ENCODE measurements at places on chromosomes 3 and 15. TPM values are rescaled to one million over a fixed set of nuclear protein-coding genes. Genes with fewer than 3 reads are reported as not detected.
A peak's percentile ranks its signal among the peaks of the same experiment; 100 is the strongest.

DNA sequence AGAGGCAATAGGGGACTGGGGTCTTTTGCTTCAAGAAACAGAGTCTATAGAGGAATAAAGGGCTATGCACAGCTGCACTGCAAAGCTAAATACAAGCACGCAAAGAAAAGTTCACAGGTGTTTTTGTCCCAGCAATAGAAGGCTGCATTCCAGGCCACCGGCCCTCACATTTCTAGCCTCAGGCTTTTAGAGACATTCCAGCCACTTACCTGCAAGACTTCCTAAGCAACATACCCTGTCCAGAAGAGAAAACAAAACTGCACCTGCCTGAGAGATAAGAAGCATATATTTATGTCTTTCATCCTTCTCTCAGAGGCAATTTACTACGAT is 220.5 kb downstream of the OPA1 start:
- H3K36me3 ChIP-seq = no peaks in the 10 kb centered on the region
- DNase-seq = no peak
- H3K4me1 ChIP-seq = no peaks in the 10 kb centered on the region

Gene RNU5B-1
- total RNA-seq = not detected

Gene AGBL1
- not detected for total RNA-seq

- H3K4me3 ChIP-seq = no peak overlapping the region
- H3K27me3 ChIP-seq = no peaks in the 10 kb centered on the region
- no peak for DNase-seq
Measured at GRCh38 chr15:70347321-70348225, 249.9 kb upstream of the TLE3 start.

- no peak overlapping the region for H3K4me3 ChIP-seq
- no peaks in the 10 kb centered on the region for H3K36me3 ChIP-seq
- no peaks in the 10 kb centered on the region for H3K27me3 ChIP-seq
Measured at GRCh38 chr3:115040673-115041286, 106.3 kb downstream of the ZBTB20 start.

- peaks cover 3% of the 10 kb centered on the region for H3K4me1 ChIP-seq
- H3K27me3 ChIP-seq = no peaks in the 10 kb centered on the region
- no peaks in the 10 kb centered on the region for H3K36me3 ChIP-seq
- H3K27ac ChIP-seq = no peak overlapping the region
- no peak for DNase-seq
- no peak overlapping the region for H3K4me3 ChIP-seq
Measured at GRCh38 chr15:81779181-81779580, 266.6 kb downstream of the MEX3B start.

Gene C3orf85
- not detected for total RNA-seq

GRCh38 chr15:75349851-75350588 is 3.2 kb downstream of the NEIL1 start:
- peak overlapping the region; percentile 76 for H3K27ac ChIP-seq
- peak overlapping the region; percentile 23 for H3K4me3 ChIP-seq
- H3K27me3 ChIP-seq = no peaks in the 10 kb centered on the region
- peaks cover 36% of the 10 kb centered on the region for H3K4me1 ChIP-seq
- DNase-seq = peak; percentile 89

DNA sequence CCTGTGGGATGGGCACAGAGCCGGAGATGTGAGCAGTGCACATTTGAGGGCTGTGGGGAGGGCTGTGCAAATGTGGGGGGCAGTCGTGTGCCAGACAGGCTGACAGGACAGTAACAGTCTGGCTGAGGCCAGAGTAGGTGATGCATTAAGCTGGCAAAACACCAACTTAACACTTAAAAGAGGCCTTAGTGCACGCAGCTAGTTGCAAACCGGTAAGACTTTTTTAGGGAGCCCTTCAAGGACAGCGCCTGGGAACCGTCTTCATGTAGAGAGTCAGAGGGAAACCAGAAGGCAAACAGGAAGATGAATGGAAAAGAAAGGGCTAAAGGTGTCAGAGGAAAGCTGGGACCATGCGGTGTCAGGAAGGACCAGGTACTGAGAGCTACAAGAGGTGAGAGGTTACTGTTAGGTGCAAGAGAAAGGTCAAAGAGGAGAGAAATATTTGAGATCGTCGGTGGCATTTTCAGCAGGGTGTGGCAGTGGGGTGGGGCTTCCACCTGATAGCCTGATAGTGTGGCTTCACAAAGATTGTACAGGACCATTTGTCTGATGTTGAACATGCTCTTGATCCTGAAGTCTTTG is 30.0 kb upstream of the CHD2 start:
- no peaks in the 10 kb centered on the region for H3K4me1 ChIP-seq
- no peak overlapping the region for H3K27ac ChIP-seq
- no peak overlapping the region for H3K4me3 ChIP-seq
- H3K36me3 ChIP-seq = no peaks in the 10 kb centered on the region

DNA sequence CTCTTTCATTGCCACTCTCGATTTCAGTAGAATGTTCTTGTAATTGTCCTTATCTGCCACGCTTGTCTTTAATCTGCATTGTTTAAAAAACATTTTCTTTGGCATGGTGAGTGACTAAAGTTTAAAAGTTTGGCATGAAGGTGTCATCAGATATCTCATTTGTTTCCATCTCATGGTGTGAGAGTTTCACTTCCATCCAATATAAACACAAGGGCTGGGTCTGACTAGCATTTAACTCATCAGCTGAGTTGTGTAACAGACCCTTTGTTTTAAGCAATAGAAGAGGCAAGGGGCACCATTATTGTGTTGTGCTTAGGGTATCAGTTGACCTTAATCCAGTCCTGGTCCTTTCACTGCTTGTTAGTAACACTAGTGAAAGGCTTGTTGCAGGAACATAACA is 49.9 kb upstream of the IL12A start:
- peaks cover 3% of the 10 kb centered on the region for H3K36me3 ChIP-seq
- no peak overlapping the region for H3K27ac ChIP-seq
- no peak for DNase-seq

Gene SLC41A3
- total RNA-seq = 24.0 TPM

DNA sequence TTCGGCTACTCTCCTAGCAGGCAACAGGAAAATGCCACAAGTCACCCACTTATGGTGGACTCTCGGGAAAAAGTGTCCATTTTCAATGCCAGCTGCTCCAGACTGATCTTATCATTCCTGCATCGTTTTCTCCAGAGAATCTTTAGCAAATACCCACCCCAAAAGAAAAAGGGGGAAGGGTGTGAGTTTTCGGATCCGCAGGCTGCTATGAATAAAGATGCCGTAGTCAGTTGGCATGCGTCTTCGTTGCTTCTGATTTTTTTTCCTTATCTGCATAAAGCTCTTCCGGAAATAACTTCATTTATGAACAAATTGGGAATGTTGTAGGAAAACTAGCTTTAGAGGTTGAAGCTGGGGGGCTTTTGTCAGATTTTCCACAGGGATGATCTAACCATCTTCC is 22.4 kb upstream of the VILL start:
- peaks cover under 1% of the 10 kb centered on the region for H3K4me1 ChIP-seq
- no peak for DNase-seq
- H3K27ac ChIP-seq = no peak overlapping the region
- no peaks in the 10 kb centered on the region for H3K36me3 ChIP-seq

DNA sequence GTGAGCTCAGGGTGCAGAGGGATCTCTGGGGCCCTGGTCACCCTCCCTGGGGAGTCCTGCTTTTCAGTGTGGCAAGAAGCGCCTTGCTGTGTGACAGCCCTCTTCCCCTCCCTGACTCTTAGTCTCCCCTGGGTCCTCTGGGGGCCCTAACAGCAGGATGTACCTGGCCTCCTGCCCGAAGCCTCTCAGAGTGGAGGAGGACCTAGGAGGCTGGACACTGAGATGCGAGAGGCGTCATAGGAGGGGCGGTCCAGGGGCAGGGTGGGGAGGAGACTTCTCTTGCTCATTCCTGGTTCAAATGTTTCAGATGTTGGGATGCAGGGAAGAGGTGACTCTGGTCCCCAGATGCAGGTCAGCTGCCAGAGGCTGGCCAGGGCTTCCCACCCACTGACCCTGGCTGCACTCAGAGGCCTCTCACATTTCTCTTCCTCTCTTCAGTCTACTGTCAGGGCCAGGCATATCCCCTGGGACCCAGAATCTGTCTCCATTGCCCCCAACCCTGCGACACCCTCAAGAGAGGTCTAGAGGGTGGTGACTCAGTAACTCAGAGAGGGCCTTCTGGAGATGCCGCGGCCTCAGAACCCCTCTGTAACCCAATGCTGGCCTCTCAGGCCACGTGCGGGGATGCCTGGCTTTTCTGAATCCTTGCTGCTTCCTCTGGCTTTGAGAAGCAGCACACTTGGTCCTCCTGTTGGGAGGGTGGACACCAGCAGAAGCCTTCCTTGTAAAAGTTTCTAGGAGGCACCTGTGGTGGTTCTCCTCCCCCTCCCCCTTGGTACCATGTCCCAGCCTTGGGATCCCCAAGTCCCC is 25.9 kb downstream of the SNX33 start:
- DNase-seq = no peak
- H3K27me3 ChIP-seq = no peaks in the 10 kb centered on the region
- no peak overlapping the region for H3K27ac ChIP-seq
- no peak overlapping the region for H3K4me3 ChIP-seq

GRCh38 chr15:76935620-76936019 is 4.1 kb downstream of the RCN2 start:
- peaks cover 32% of the 10 kb centered on the region for H3K4me1 ChIP-seq
- peaks cover 24% of the 10 kb centered on the region for H3K36me3 ChIP-seq
- peak; percentile 20 for DNase-seq
- H3K27ac ChIP-seq = no peak overlapping the region

Gene FAM81A
- 0.79 TPM for total RNA-seq

DNA sequence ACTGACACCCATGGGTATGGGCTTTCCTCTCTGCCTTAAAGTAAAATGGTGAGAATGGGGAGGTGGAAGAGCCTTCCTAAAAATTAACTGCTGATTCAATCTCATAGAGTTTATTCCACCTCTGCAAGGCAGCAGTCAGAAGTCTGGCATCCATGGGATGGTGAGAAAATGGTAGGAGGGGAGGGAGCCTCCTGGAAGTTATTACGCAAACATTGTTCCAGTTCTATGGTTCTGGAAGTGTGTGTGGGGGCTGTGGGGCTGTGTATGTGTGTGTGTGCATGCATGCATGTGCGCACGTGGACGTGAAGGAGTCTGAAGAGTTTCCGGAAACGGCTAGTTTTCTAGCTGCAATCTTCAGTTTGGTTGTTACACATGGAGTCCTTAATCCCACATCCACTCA is 177.6 kb downstream of the KCNAB1 start:
- DNase-seq = no peak
- no peaks in the 10 kb centered on the region for H3K36me3 ChIP-seq
- H3K4me3 ChIP-seq = no peak overlapping the region
- peaks cover 24% of the 10 kb centered on the region for H3K27me3 ChIP-seq

Gene LRRIQ4
- 0.12 TPM for total RNA-seq

DNA sequence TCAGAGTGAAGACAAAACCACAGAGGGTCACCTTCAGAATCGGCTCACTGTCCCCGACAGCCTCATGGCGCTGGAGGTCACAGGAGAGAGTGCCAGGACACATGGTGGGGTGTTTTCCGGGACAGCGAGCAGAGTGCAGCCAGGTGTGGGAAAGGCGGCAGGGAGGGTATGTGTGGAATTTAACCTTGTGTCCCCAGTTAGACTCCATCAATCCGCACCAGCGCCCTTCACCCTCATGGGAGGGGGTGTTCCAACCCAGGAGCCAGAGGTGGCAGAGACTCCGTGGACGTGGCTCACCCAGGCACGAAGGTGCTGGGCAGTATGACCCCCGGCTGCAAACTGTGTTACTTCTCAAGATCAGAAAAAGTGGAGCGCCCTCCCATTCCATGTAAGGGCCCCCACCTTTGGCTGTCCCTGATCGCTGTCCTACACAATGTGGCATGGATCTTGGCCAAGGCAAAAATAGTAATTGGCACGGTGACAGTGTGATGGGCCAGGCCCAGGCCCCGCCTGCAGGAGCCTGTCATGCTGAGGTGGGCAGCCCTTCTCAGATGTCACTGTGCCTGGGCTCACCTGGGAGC is 190.3 kb downstream of the XXYLT1 start:
- H3K36me3 ChIP-seq = no peaks in the 10 kb centered on the region
- no peak overlapping the region for H3K4me3 ChIP-seq
- no peaks in the 10 kb centered on the region for H3K27me3 ChIP-seq

GRCh38 chr3:194537732-194538247 is 51.0 kb upstream of the ATP13A3 start:
- H3K4me1 ChIP-seq = peaks cover 13% of the 10 kb centered on the region
- no peak overlapping the region for H3K4me3 ChIP-seq
- peaks cover 4% of the 10 kb centered on the region for H3K36me3 ChIP-seq
- H3K27ac ChIP-seq = no peak overlapping the region
- no peaks in the 10 kb centered on the region for H3K27me3 ChIP-seq

Gene WDR53
- total RNA-seq = 15.8 TPM

DNA sequence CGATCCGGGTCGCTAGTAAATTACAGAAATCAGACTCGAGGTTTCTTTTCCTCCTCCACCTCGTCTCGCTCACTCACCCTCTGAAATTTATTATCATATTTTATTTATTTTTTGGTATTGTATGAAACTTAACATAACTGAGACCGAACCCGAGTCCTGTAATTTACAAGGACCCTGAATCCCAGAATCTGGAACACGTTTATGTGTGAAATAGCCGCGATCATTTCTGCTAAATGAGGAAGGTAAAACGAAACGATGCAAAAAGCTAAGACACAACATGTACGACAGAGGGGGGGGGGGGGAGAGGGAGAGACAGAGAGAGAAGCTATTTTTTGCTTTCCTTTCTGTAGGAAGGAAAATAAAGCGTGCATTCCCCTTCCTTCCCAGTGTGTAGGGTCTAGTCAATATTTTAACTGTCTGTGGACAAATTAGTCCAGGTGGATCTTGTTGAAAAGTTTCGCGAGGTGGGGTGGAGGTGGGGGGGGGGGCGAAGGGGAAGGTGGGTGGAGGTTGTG is 1.6 kb downstream of the BBX start:
- H3K36me3 ChIP-seq = peaks cover 3% of the 10 kb centered on the region
- peaks cover 25% of the 10 kb centered on the region for H3K4me1 ChIP-seq
- DNase-seq = no peak
- H3K27ac ChIP-seq = peak overlapping the region; percentile 87

DNA sequence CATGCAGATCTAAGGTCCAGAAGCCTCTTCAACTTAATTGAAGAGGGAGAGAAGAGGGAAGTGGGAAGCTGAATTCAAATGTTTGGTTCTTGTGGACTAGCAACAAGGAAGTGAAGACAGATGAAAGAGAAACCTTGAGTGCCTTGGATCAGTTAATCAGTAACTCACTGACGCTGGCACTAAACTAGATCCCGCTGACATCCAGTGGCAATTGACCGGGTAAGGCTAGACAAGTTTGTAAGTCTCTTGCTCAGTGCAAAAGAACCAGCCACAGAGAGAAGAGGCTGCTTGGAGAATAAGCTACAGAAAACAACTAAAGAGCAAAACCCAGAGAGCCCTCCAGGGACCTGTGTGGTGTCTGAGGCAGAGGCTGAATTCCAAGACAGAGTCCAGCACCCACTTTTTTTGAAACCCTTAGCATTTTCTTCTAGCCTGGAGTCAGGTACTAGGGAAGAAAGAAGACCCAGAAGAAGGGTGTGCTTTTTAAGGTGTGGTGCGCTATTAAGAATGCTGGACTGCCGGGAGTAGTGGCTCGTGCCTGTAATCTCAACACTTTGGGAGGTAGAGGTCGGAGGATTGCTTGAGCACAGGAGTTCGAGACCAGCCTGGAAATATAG is 6.9 kb downstream of the PLCH1 start:
- no peaks in the 10 kb centered on the region for H3K36me3 ChIP-seq
- H3K27ac ChIP-seq = no peak overlapping the region
- H3K4me1 ChIP-seq = no peaks in the 10 kb centered on the region
- H3K27me3 ChIP-seq = peaks cover 37% of the 10 kb centered on the region
- no peak for DNase-seq
